ENCODE measurements at places on chromosomes 11 and 22.

GRCh38 chr22:48975886-48976285, 851.8 kb downstream of the BRD1 start:
- no peak for DNase-seq

- peak; percentile 71 for DNase-seq
Measured at GRCh38 chr22:17777005-17777716, 2.9 kb upstream of the BID start.

DNA sequence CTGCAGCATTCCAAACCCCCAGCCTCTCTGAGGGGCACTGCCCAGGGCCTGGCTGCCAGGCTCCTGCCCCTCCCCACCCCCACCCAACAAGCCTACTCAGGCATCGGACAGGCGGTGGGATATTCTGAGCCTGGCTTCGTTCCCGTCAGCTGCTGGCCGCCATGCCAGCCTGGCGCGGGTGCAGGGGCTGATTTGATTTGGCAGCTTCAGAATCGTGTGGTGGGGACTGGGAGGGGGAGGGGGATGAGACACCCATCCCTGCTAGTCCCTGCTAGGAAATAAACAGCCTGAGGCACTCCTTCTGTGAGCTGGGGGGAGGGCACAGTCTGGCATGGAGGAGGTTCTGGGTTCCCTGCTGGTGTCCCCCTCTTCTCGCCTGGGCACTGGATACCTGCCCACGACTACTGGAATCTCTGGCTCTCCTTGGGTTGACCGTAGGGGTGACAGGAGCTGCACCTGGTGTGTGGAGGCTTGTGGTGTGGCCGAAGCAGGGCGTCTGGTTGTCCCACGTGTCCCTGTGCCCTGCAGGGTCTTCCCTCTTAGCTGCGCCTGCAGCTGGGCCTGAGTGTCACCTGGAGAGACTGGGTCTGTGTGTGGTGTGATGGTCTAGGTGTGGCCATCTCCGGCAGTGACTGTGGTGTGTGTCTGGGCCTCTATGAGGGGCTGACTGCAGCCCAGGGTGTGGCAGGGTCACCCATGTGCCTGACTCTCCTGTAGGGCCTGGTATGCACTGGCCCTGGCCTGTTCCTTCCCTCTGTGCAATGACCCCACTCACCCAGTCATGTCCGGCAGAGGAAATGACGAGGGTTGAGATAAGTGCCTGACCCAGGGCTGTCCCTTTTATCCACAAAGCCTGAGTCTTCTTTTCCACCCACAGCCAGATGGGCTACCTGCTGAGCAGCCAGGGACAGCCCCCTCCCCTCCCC, 42.2 kb downstream of the PDE2A start:
- DNase-seq: no peak

DNA sequence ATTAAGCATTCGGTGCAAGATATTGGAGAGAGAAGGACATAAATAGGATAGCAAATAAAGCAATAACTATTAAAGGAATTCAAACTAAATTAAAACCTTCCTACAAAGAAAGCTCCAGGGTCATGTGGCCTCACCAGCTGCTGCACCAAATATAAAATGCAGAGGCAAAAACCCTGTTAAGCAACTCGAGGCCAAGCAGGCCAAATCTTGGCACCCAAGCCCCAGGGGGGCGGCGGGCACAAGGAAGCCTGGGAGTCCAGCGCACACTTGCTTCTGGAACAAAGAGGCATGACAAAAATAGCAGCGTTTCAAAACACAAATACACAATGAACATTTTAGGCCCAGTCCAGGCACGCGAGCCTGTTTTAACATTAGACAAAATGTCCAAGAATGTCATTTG, 20.8 kb downstream of the KRTAP5-6 start:
- no peak for DNase-seq

DNA sequence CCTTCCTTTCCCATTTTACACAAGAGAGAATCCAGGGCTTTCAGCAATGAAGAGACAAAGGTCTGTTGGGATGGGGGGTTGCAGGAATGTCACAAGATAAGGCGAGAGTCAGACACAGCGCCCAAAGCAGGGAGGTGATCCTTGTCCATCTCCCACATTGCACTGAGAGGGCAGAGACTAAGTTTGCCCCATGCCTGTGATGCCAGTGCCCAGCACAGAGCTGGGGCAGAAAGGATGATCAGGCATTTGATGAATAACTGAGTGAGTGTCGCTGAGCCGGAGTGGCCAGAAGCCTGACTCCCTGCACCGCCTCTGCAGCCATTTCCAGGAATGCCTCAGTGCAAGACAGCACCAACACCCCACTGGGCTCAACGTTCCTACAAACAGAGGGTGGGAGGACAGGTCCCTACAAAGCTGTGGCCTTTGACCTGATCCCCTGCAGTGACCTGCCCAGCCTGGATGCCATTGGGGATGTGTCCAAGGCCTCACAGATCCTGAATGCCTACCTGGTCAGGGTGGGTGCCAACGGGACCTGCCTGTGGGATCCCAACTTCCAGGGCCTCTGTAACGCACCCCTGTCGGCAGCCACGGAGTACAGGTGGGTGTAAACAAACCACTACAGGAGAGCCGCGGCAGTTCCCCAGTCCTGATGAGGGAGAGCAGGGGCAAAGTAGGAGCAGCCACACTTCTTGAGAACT, 2.3 kb downstream of the UPK3A start:
- DNase-seq: no peak

DNA sequence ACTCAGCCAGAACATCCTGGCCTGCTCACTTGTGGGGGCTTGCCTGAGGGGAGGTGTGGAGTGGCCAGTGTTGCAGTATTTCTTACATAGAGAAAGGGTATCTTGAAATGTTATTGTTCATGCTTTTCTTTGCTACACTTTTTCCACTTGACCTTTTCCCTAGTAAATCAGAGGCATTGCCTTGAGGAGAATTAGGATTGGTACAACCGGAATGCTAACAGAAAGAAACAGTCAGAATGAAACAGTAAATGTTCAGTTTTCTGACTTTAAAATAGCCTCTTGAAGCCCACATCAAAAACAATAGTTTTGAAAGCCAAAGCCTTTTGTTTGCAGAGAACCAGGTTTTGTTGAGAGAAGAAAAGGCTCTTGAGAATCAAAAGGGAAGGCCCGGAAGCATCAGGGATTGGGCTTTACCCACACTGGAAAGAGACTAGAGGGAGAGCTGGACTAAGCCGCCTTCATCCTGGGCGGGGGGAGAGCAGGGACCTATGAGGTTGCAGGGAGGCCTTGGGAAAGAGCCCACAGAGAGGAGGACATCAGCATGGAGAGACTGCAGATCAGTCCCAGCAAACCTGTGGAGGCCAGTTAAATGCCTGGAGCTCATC, 12.4 kb downstream of the ADM start:
- no peak for DNase-seq

DNA sequence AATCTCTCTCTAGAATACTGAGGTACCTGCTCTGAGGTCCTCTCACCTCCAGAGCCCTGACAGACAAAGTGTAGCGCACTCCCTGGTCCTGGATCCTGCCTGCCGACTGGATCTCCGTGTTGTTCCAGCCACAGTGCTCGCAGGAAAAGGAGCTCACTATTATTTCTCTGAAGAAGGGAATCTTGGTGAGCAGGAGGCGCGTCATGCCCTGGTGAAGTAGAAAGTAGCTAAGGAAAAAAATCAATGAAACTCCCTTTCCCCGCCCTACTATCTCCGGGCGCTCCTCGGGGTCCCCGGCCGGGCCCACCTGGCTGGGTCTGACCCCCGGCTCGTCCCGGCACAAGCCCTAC, 412 bp downstream of the ZPR1 start:
- DNase-seq: peak; percentile 9

- no peak for DNase-seq
Measured at GRCh38 chr11:134398644-134399292, 13.3 kb downstream of the B3GAT1 start.

GRCh38 chr22:48660790-48661740, 1166.6 kb downstream of the BRD1 start:
- no peak for DNase-seq

- DNase-seq: no peak
Measured at GRCh38 chr22:47678636-47679287, 916.3 kb downstream of the TBC1D22A start.

DNA sequence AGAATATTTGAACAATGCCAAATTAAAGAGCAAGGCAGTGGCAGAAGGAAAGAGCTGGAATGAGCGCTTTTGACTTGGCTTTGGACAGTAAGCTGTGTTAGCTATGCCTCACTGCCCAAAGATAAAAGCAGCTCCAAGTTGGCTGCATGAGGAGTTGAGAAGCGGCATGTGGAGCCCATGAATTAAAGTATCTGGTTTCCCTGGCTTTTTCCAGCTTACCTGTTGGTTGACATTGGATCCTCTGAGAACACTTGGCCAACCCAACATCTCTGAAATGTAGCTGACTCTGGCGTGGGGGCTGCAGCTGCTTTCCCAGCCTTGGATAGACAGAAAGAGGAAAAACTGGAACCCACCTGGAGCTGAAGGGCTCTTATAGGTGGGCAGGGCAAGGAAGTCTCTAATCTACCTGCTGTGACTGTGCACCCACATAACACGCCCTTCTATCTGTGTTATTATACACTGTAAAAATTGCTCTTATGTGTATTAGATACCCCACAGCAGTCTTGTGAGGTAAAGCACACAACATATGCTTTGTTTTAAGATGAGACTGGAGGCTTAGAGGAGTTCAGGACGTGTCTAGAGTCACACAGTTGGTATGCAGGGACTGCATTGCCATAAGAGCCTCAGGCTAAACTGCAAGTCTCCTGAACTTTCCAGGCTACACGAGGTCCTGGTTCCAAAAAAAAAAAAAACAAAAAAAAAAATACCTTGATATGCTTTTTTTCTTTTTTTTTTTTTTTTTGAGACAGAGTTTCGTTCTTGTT, 5.8 kb downstream of the UBASH3B start:
- DNase-seq: no peak

DNA sequence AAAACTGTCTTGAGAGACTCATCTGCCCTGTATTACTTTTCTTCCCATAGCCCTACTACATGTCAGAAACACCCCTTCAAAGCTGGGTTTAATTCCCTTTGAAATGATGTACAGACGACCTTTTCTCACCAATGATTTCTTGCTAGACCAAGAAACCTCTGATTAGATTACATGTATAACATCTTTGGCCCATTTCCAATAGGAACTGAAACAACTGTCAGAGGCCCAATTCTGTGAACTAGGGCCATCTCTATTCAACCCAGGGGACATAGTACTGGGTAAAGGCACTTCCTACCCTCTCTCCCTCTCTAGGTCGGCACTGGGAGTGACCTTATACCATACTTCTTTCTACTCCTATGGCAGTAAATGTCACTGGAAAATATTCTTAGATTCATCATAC, 19.4 kb downstream of the NPAT start:
- no peak for DNase-seq

DNA sequence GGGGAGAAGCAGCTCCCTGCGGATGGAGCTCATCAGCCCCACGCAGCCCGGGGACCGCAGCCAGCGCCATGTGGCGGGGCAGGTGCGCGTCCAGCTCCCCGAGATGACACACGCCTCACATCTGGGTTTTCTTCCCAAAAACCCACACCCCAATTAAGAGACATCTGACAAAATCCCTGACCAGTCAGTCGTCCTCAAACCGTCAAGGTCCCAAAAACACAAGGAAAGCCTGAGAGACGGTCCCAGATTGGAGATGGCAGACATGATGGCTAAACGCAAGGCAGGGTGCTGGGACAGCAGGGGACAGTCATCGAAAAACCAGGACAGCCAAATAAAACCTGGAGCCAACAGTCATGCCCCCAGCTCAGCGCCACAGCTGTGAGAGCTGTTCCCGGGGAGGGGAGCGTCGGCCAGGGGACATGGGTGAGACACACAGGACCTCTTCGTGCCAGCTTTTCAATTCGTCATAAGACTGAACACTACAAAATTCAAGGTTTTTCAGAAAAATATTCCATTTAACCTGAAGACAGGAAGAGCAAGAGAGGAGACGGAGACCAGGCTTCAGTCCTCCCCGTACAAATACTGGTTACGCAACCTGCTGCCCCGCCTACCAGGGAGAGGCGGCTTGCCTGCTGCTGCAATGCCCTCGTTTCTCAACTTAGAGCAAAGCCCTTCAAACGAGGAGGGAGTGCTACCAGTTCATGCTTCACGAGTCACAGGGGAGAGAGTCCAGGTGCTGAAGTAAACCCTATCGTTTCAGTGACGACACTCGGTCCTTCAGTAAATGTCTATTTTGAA, 10.5 kb downstream of the TOLLIP start:
- DNase-seq: no peak

DNA sequence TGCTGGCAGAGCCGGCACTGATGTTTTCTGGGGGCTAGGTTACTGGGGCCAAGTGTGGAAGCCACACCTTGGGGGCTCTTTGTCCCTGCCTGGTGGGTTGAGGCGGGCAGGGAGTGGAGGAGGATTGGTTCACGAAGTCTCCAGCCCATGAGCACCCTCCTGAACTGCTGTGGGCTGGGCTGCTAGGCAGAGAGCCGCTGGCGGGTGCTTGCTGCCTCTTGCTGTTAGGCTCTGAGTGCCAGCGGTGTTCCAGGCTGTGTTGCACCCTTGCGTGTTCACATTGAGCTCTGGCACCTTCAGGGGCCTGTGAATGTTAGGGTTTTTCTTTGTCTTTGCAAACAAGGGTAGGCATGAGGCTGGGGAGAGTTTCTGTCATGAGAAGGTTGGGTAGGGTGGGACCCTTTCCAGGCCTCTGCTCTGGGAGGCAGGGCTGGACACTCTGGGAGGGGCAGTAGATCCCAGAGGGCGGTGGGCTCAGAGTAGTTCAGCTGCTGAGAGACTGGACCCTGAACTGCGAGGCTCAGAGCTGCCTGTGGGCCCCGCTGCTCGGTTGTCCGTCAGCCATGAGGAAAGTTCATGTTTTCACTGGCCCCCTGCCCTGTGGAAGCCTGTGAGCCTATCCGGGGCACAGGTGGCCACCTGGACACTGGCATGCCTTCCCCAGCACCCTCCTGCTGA, 24.0 kb upstream of the TMEM191C start:
- no peak for DNase-seq
